ENCODE measurements at places on chromosomes 4 and X. TPM values are rescaled to one million over a fixed set of nuclear protein-coding genes. Genes with fewer than 3 reads are reported as not detected.
A peak's percentile ranks its signal among the peaks of the same experiment; 100 is the strongest.

DNA sequence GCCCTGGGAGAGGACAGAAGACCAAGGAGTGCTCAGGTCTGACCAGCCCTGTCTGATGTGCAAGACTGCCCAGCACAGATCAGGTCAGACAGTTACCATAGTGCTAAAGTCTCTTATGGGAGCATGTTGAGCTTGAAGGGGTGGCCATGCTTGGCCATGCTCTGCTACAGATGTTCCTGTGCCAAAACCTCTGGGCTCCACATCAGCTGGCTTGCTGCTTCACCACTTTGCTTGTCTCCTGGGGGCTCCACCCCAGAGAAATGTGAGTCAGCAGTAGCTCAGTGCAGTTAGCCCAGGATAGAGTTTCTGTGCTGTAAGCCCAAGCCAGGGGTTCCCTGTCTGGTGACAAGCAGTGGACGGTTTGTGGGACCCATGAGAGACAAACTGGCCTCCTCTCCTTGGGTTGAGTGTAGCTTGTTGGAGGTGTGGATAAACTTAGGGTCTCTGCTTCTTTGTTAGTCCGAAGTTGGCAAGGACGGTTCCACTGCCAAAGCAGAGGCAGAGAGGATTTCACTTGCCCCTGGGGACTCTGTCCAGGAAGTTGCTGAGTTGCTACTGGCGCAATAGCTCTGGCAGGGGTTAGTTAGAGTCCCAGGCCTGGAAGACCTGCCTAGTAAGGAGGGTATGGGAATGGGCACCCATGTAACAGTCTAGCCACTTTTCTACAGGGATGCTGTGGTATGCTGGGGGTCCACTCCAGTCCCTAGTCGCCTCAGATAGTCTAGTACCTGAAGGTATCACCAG, 8.7 kb upstream of the TMSB15C start:
- H3K36me3 ChIP-seq: no peaks in the 10 kb centered on the region
- no peaks in the 10 kb centered on the region for H3K4me1 ChIP-seq
- DNase-seq: no peak

- DNase-seq: no peak
- no peaks in the 10 kb centered on the region for H3K4me1 ChIP-seq
- H3K27me3 ChIP-seq: peaks cover 13% of the 10 kb centered on the region
Observed at GRCh38 chrX:47683829-47684205, 24.8 kb upstream of the UXT start.

DNA sequence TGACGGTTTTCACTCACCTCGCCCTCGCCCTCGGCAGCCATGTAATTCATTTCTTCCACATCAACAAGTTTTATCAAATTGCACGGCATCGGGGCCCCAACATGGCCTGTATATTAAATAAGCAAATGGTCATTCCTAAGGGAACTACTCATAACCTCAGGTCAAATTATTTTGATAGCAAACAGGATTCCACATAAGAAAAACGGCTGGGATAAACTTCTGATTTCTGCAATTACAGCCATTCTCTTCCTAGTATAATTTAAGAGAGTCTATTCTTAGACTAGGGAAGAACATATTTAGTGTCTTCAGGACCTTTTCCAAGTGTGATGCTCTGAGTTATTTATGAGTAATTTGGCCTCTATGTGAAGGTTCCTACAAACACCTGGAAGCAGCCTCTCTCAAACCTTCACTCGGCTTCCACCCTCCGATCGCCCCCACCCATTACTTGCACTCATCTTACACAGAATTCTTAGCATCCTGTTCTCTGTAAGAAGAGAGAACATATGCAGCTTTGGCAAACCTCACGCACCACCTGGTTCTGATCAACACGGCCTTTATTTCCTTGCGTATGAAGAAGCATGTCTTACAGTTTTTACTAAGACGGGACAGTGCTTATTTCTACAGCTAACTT, 29.4 kb upstream of the CENPU start:
- peaks cover 6% of the 10 kb centered on the region for H3K4me1 ChIP-seq
- H3K4me3 ChIP-seq: no peak overlapping the region
- no peaks in the 10 kb centered on the region for H3K27me3 ChIP-seq

DNA sequence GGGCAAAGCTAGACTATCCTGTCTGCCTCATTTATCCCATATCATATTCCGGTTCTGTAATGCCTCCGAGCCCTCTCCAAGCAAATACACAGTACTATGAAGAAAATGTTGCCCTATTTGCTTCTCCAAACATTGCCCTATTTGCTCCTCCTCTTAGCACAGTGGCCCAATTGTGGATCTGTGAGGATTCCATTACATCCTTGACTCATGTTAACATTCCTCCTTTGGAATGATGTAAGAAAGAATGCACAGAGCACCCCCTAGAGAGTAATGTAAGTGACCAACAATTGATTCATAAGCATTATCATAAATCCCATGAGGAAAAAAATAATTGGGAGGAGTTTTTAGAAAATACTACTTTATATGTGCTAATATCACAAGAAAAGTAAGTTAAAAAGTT, 11.3 kb upstream of the BTC start:
- H3K27me3 ChIP-seq: no peaks in the 10 kb centered on the region
- no peaks in the 10 kb centered on the region for H3K4me1 ChIP-seq
- H3K4me3 ChIP-seq: no peak overlapping the region
- no peak for DNase-seq
- H3K27ac ChIP-seq: no peak overlapping the region

GRCh38 chrX:39777623-39778025, 320.1 kb downstream of the BCOR start:
- DNase-seq: no peak
- H3K4me1 ChIP-seq: peaks cover 20% of the 10 kb centered on the region
- H3K4me3 ChIP-seq: no peak overlapping the region
- no peaks in the 10 kb centered on the region for H3K27me3 ChIP-seq
- no peaks in the 10 kb centered on the region for H3K36me3 ChIP-seq

- peaks cover 4% of the 10 kb centered on the region for H3K36me3 ChIP-seq
- H3K27ac ChIP-seq: peak overlapping the region; percentile 83
- no peak overlapping the region for H3K4me3 ChIP-seq
- no peak for DNase-seq
Observed at GRCh38 chrX:71302461-71303213, 1.1 kb downstream of the ITGB1BP2 start.

- no peaks in the 10 kb centered on the region for H3K36me3 ChIP-seq
- H3K4me3 ChIP-seq: no peak overlapping the region
- H3K27me3 ChIP-seq: no peaks in the 10 kb centered on the region
- DNase-seq: no peak
Observed at GRCh38 chrX:18755651-18756050, 48.2 kb downstream of the PPEF1 start.

DNA sequence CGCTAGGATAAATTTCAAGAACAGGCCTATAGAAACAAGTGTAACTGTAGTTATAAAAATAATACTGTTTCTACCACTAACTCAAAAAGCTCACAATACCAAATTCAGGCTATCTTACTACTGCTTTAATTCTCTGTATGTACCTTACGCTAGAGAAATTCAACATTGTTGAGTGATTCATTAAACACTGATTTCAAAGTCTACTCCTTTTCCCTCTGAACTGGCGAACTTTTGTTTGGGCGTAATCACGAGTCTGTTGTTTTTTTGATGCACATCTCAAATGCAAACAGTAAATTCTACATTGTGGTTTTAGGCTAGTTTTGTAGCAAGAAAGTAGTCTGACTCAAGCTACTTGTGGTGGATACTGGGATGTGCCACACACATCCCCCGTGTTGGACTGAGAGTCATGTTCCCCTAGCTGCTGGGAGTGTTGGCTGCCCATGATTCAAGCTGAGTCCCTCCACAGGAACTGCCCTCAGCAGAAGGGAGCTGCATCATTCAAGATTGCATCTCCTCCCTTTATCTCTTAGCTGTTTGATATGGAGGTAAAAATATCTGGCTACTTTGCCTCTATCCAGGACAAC, 406.1 kb downstream of the RAPGEF2 start:
- no peak overlapping the region for H3K4me3 ChIP-seq
- no peak for DNase-seq
- no peaks in the 10 kb centered on the region for H3K36me3 ChIP-seq

DNA sequence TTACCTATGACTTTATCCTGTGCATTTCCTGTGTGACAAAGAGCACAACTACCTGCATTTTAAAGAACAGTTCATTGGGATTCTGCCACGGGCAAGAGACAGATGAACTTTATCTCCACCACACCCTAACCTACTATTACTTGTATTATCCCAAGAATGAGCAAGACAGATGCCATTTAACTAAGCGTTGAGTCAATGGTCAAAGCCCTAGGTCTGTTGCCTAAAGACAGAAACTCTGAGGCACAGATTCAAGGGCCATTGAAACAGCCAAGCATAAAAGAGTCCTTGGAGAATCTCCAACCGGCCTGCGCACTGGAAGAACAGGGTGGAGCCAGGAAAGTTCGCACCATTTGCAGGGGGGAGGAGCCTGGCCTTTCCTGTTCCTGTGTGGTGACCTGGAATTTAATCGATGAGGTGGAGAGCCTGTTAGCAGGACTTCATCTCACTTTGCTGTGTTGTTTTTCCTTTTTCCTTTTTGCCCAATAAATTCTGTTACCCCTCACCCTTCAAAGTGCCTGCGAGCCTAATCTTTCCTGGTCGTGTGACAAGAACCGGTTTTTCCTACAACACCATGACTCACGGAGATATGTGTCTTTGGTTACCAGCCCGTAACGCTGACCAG, 146.4 kb upstream of the DIAPH2 start:
- no peaks in the 10 kb centered on the region for H3K27me3 ChIP-seq
- no peaks in the 10 kb centered on the region for H3K4me1 ChIP-seq
- H3K36me3 ChIP-seq: no peaks in the 10 kb centered on the region
- DNase-seq: no peak
- no peak overlapping the region for H3K4me3 ChIP-seq

GRCh38 chr4:145481164-145481941, at the start of gene SMAD1:
SMAD1 (plus strand) TSS chr4:145481853; CDS start chr4:145514614, 32,761 bp downstream.
- DNase-seq: no peak
- H3K27me3 ChIP-seq: peaks cover 5% of the 10 kb centered on the region
- H3K27ac ChIP-seq: no peak within 1 kb of the TSS
- H3K36me3 ChIP-seq: peaks cover 4% of the 10 kb centered on the region
- H3K4me1 ChIP-seq: peaks cover 20% of the 10 kb centered on the region

DNA sequence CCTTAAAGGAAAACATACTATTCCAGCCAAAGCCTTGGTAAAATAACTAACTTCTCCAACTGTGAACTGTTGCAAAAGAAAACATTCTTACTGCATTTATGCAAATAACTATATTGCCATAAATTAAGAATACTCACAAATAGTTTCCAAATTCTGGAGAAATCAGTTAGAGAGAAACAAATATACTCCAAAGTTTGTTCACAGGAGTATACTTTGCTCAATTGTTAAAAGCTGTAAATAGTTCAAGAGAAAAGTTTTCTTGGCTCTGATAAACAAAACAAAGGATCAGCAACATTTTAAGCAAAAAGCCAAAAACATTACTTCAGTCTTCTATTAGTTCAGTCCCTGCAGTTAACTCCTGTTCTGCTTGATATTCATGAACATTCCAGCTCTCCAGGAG, 83.0 kb downstream of the EIF4E start:
- H3K4me3 ChIP-seq: no peak overlapping the region
- no peak overlapping the region for H3K27ac ChIP-seq
- peaks cover 1% of the 10 kb centered on the region for H3K4me1 ChIP-seq
- no peak for DNase-seq
- peaks cover 2% of the 10 kb centered on the region for H3K36me3 ChIP-seq

GRCh38 chrX:73182502-73183114, 32.0 kb downstream of the NAP1L2 start:
- no peaks in the 10 kb centered on the region for H3K36me3 ChIP-seq
- no peaks in the 10 kb centered on the region for H3K27me3 ChIP-seq
- DNase-seq: no peak
- H3K27ac ChIP-seq: no peak overlapping the region
- no peak overlapping the region for H3K4me3 ChIP-seq

GRCh38 chrX:119729408-119730201, 28.8 kb upstream of the SOWAHD start:
- H3K4me3 ChIP-seq: no peak overlapping the region
- H3K27me3 ChIP-seq: no peaks in the 10 kb centered on the region
- no peaks in the 10 kb centered on the region for H3K36me3 ChIP-seq
- H3K27ac ChIP-seq: no peak overlapping the region
- DNase-seq: peak; percentile 31

DNA sequence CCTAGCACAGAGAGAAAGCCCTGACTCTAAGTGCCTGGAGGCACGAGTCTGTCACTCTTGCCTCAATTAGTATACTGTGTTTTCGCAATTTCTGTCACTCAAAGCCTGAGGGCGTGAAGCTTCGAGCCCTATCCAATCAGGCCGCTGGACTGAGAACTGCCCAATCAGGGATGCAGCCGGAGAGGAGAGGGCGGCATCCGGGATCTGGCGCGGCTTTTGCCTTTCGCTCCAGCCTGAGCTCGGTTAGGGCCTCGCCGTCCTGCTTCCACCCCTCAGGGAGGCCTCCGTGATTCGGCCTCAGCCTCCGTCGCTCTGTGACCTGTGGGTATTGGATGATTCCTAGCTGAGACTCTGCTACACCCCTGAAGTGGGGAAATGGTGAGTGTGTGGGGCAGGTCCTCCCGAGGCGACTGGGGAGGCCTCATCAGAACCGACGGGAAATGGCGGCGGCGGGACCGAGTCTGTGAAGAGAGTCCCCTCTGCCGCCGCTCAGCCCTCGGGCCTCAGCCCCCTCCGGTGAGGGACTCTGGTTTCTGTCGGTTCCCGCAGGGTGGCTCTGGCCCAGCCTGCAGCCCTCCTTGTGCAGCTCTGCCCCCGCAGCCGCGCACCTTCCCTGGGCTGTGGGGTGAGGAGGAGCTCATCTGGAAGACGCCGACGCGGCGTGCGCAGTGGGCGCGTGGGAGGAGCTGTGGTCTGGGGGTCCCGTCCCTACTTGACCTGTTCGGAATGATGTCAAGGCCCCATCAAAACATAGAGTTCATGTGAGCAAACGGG, 48.5 kb downstream of the ZNF141 start:
- no peak overlapping the region for H3K4me3 ChIP-seq
- DNase-seq: no peak
- H3K36me3 ChIP-seq: no peaks in the 10 kb centered on the region

DNA sequence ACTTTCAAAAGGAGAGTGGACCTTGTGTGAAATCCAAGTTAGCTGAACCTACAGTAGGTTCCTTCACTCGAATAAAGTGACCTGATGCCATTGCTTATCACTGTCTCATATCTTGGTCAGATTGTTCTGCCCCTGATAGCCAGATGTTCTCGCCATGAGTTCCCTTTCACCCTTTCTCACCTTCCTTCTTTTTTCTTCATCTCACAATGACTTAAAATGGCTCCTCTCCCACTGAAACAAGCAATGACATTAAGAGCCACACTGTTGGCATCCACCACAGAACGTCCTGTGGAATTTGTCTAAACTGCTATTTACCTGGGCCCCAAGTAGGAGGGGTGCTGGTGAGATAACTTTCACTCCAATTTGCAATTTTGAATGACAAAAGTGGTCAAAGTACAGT, 227.6 kb upstream of the PPP1R2C start:
- H3K27ac ChIP-seq: no peak overlapping the region
- peaks cover 2% of the 10 kb centered on the region for H3K4me1 ChIP-seq
- no peak overlapping the region for H3K4me3 ChIP-seq
- H3K36me3 ChIP-seq: no peaks in the 10 kb centered on the region
- H3K27me3 ChIP-seq: no peaks in the 10 kb centered on the region
- DNase-seq: no peak

The MAGEB3 gene
- not detected for total RNA-seq

The GABRB1 gene
- total RNA-seq: not detected

The AMOT gene
- 1.4 TPM for total RNA-seq

The AVPR2 gene
- not detected for total RNA-seq

The CXCL13 gene
- not detected for total RNA-seq

The TMSB15B gene
- 7.2 TPM for total RNA-seq

The ADAMTS3 gene
- total RNA-seq: not detected

The STAG2 gene
- 81.3 TPM for total RNA-seq

The CDX4 gene
- total RNA-seq: not detected

Data from T-helper 17 cell (primary cell).